ENCODE measurements at places on chromosomes 5 and 9. TPM values are rescaled to one million over a fixed set of nuclear protein-coding genes. Genes with fewer than 3 reads are reported as not detected.

DNA sequence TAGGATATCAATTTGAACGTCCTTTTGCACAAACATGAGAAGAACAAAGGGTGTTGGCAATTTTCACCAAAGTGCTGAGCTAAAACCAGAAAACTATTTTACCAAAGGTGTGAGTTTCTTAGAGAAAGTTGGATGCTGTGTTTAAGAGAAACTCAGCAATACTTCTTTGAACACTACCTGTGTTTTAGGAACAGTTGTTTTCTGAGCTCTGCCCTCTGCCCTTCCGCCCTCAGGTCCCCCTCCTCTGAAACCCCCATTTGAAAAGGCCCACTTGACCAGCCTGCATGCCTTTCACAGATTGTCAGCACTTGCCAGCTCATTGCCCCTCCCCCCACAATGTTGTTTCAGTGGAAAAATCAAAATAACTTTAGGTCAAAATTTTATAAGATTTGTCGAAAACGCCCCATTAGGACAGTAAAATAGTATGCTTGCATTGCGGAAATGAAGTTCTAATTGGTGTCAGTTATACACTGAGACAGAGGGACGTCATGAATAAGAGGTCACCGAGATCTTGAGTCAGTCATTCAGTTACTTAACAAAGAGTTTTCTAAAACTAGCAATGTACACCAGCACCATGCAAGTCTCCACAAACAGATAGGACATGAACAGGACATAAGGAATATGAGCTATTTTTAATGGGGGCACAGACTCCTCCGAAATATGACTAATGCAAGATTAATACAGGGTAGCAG, 61.9 kb upstream of the IL7R start:
- peaks cover 1% of the 10 kb centered on the region for H3K27me3 ChIP-seq
- H3K27ac ChIP-seq = no peak overlapping the region
- peaks cover 40% of the 10 kb centered on the region for H3K4me1 ChIP-seq
- no peak for DNase-seq
- H3K36me3 ChIP-seq = no peaks in the 10 kb centered on the region

DNA sequence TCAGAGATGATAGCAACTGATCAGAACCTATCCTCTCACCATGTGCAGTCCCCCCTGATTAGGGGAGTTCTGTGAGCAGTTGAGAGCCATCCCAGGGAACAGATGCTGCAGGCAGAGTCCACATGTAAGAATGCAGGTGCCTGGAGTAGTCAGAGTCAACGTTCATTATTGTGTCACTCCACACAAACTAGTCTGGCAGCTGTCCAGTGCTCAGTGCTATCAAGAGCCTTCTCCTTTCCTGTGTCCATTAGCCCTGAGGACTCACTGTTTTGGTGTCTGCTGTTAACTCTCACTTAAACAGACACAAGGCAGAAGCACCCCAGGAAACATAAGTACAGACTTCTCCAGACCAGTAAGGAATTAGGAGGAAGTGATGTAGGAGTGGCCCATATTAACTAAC, 2.5 kb downstream of the SH3TC2 start:
- peak; percentile 71 for DNase-seq
- H3K27me3 ChIP-seq = peaks cover 1% of the 10 kb centered on the region
- peaks cover 73% of the 10 kb centered on the region for H3K4me1 ChIP-seq
- H3K4me3 ChIP-seq = peak overlapping the region; percentile 84

DNA sequence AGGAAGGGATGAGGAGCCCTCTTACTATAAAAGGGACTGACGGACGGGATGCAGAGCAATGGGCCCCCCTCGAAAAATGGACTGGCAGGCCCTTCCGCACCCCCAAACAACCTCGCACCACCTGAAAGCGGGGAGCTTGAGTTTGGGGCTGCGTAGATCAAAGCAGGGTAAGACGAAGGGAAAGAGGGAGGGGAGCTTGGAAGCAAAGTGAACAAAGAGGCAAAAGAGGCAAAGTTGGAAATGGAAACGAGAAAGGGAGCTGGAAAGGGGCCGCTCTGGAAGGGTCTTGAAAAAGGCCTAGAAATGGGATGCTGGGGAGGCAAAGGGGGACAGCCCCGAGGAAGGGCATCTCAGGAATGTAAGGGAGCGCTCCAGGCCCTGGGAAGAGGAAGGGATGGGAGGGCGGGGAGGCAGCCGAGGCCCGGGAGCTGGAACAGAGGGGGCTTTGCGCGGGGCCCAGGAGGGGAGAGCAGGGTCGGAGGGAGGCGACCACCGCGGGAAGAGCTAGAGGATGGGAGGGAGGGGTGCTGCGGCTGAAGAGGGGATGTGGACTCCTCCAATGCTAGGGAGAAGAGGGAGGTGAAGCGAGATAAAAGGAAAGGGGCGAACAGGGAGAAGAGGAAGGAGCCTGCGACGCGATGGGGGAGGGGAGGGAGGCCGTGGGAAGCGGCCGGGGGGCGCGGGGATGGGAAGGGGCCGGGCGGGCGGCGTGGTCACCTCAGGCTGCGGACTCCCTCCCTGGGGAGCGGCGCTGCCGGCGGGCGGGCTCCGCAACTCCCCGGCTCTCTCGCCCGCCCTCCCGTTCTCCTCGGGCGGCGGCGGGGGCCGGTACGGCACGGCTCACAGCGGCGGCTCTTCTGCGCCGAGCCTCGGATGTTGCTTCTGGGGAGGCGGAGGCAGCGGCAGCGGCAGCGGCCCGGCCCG, 577 bp downstream of the RNF145 start:
- H3K4me3 ChIP-seq = peak overlapping the region; percentile 98
- H3K36me3 ChIP-seq = peaks cover 26% of the 10 kb centered on the region

PCDHGA4 gene
- total RNA-seq = 3.7 TPM

DNA sequence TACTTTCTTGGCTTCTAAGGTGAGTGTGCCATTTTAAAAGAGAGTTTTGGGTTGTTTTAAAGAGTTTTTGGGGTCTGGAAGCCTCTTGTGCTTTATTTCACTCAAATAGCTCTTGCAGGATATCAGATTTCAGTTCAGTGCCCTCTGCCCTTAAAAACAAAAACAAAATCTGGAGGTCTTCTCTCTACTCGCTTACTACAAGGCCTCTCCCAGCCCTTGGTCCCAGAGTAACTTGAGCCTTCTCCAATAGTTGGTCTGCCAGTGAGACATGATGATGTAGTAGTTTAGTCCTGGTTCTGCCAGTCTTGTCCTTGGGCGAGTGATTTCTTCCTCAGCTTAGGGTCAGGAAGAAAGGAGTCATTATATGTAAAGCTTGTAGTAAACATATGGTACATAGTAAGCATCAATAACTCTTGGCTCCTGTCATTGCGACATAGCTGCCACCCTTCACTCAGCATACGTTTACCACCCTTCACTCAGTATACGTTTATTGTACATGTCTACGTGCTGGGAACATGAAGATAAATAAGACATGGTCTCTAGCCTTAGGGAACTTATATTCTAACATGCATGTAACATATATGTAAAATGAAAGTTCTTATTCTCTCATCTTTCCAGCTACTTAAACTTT, 147.6 kb downstream of the MAN2A1 start:
- H3K36me3 ChIP-seq = peaks cover 6% of the 10 kb centered on the region
- H3K4me3 ChIP-seq = no peak overlapping the region
- no peak overlapping the region for H3K27ac ChIP-seq
- H3K27me3 ChIP-seq = no peaks in the 10 kb centered on the region
- H3K4me1 ChIP-seq = peaks cover 28% of the 10 kb centered on the region

TTC16 gene
- total RNA-seq = not detected

DNA sequence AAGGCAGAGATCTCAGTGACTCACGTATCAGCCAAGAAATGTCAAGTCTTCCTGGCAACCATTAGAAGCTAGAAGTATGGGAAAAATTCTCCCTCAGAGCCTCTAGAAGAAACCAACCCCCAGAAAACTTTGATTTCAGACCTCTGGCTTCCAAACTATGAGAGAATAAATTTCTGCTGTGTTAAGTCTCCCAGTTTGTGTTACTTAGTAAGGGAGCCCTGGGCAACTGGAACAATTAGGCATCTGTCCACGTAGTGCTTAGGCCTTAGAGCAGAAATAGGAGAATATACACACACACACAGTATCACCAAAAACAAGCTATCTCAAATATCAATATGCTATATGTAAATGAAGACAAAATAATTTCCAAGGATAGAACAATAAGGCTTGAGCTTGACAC, 894.8 kb upstream of the CDH10 start:
- H3K4me3 ChIP-seq = no peak overlapping the region
- no peaks in the 10 kb centered on the region for H3K4me1 ChIP-seq
- no peak overlapping the region for H3K27ac ChIP-seq
- no peaks in the 10 kb centered on the region for H3K36me3 ChIP-seq
- no peaks in the 10 kb centered on the region for H3K27me3 ChIP-seq

GRCh38 chr9:20980832-20981455, 50.5 kb downstream of the HACD4 start:
- peak; percentile 74 for DNase-seq
- H3K4me1 ChIP-seq = peaks cover 28% of the 10 kb centered on the region
- H3K36me3 ChIP-seq = peaks cover 13% of the 10 kb centered on the region
- H3K27ac ChIP-seq = peak overlapping the region; percentile 76

- peak overlapping the region; percentile 39 for H3K4me3 ChIP-seq
- H3K36me3 ChIP-seq = peaks cover 28% of the 10 kb centered on the region
- H3K4me1 ChIP-seq = peaks cover 18% of the 10 kb centered on the region
- peaks cover 3% of the 10 kb centered on the region for H3K27me3 ChIP-seq
Measured at GRCh38 chr5:177146891-177147638, 13.5 kb downstream of the NSD1 start.

DNA sequence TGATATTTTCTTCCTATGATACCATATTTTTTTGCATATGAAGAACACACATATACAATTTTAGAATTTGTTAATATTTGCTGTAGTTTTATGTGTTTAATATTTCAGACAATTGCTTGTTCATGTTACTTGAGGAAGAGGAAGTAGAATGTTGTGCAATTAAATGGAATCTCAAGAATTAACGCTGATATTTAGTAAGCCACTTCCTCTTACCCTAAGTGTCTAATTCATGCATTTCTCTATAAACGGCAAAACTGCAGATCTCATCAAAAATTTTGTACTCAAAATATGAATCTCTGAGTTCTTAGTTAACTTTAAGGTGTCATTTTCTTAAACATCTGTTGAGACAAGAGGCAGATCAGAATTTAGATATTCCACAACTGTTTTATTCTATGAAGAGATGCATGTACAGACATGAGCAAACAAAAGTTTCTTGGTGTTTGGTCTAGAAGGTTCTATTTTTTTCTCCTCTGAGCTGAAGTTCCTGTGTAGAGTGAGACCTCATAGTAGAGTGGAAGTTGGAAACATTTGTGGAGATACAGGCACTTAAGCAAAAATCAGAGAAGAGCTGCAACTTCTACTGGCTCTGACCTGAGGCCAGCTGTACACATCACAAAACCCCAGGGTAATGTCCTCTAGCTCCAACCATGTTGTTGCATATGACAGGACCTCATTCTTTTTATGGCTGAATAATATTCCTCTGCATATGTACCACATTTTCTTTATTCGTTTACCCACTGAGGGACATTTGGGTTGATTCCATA, 16.6 kb upstream of the TGFBI start:
- H3K27ac ChIP-seq = peak overlapping the region; percentile 62
- peaks cover 81% of the 10 kb centered on the region for H3K4me1 ChIP-seq
- DNase-seq = no peak
- peak overlapping the region; percentile 29 for H3K4me3 ChIP-seq

DNA sequence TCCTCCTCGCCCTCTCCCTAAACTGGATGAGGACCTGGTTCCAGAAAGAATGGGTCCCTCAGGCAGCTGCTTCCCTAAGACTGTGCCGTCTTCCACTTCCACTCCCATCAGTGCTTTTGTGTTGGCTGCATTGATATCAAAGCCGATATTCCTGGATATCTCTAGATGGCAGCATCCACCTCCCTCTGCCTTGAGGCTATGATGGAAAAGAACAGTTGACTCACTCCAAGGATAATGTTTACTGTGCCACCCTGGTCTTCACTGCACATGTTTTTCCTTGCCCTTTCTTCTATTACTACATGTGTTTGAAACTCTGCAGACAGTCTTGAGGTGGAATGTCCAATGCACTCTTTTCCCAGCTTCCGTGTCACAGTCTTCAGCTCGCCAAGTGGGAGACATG, 211.6 kb downstream of the MAST4 start:
- H3K4me3 ChIP-seq = no peak overlapping the region
- DNase-seq = peak; percentile 72
- H3K36me3 ChIP-seq = no peaks in the 10 kb centered on the region
- no peak overlapping the region for H3K27ac ChIP-seq

DNA sequence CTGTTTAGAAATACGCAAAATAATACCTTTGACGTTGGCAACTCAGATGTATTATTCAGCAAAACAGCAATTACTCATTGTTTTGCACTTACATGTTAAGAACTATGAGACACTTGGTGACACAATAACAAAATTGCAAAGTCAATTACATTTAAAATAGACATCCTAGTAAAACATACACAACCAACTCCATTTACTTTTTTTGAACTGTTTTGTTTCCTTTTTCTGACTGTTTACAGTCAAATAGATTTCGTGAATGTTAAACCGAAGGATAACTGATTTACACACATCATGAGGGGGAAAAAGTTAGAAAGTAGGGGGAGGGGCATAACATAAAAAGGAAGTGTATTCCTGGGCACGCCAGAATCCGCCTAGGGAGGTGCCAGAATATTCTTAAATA, 220.1 kb downstream of the MEF2C start:
- no peak overlapping the region for H3K27ac ChIP-seq
- H3K36me3 ChIP-seq = no peaks in the 10 kb centered on the region
- DNase-seq = no peak
- no peak overlapping the region for H3K4me3 ChIP-seq
- H3K4me1 ChIP-seq = peaks cover 34% of the 10 kb centered on the region

CCL27 gene
- not detected for total RNA-seq

- DNase-seq = peak; percentile 51
- no peak overlapping the region for H3K27ac ChIP-seq
- peaks cover 5% of the 10 kb centered on the region for H3K4me1 ChIP-seq
- H3K27me3 ChIP-seq = no peaks in the 10 kb centered on the region
Measured at GRCh38 chr5:172868436-172868923, 34.4 kb downstream of the ERGIC1 start.

- peaks cover 12% of the 10 kb centered on the region for H3K4me1 ChIP-seq
- no peak for DNase-seq
- H3K36me3 ChIP-seq = peaks cover 43% of the 10 kb centered on the region
- no peak overlapping the region for H3K4me3 ChIP-seq
- no peak overlapping the region for H3K27ac ChIP-seq
- peaks cover 2% of the 10 kb centered on the region for H3K27me3 ChIP-seq
Measured at GRCh38 chr5:61534481-61535267, 202.6 kb downstream of the ZSWIM6 start.

SAPCD2 gene
- total RNA-seq = 15.8 TPM

DNA sequence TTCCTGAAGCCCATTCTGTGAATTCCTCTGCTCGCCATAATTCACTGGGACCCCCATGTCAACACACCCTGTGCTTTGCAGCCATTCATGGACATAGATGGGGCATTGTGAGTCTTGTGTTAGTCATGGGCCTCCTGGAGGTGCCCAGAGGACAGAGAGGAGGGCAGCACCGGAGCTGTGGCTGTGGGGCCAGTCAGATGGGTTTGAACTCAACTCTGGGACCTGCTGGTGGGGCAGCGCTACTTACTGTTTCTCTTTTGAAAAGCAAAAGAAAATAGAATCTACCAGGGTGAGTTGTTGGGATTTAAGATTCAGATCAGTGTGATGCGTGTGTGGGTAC, 11.3 kb upstream of the EXOC3 start:
- H3K4me1 ChIP-seq = peaks cover 30% of the 10 kb centered on the region
- peaks cover 30% of the 10 kb centered on the region for H3K27me3 ChIP-seq
- H3K27ac ChIP-seq = peak overlapping the region; percentile 46
- peaks cover 39% of the 10 kb centered on the region for H3K36me3 ChIP-seq
